ENCODE measurements at places on chromosomes 12 and 14.

- no peak for DNase-seq
Observed at GRCh38 chr14:101009531-101009930, 106.0 kb upstream of the RTL1 start.

DNA sequence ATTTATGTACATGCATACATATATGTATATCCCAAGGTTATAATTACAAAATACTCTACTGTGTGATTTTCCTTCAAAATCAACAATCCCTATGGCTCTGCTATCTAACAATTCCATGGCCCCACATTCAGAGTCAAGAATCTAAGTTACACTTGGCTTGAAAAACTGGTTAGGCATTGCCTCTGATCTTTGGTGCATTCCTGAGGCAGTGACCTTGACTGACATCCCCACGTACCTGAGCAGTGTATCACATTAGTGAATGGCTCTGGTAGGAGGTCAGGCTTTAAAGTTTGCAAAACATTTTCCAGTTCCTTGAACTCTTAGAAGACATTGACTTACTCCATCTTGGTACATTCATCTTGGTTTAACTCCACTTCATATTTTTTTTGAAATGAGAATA, 8.5 kb upstream of the STON2 start:
- DNase-seq = no peak

- peak; percentile 3 for DNase-seq
Observed at GRCh38 chr12:20599757-20600156, 95.4 kb upstream of the SLCO1C1 start.

- DNase-seq = no peak
Observed at GRCh38 chr14:56808110-56808382, 2.2 kb downstream of the OTX2 start.

GRCh38 chr12:110600254-110600653, 13.7 kb upstream of the TCTN1 start:
- peak; percentile 60 for DNase-seq

- DNase-seq = no peak
Observed at GRCh38 chr14:52598568-52598967, 45.9 kb downstream of the GPR137C start.

DNA sequence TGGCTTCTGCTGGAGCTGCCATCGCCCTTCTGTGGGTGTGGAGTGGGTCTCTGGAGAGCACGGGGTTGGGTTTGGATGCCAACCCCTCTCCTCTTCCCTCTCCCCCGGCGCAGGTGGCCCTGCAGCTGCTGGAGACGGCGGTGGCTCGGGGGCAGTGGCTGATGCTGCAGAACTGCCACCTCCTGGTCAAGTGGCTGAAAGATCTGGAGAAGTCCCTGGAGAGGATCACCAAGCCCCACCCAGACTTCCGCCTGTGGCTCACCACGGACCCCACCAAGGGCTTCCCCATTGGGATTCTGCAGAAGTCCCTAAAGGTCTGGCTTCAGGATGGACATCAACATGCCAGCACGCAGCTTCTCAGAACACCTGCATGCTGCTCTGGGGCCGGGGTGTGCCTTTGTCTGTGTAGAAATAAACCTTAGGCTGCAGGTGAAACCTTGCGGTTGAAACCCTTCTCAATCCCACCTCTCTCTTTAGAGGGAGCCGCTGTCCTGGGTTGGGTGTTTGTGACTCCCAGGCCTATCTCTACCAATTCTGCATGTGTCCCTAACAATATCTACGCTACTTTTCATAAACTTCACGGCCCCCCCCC, 44.3 kb downstream of the CCDC92 start:
- no peak for DNase-seq

DNA sequence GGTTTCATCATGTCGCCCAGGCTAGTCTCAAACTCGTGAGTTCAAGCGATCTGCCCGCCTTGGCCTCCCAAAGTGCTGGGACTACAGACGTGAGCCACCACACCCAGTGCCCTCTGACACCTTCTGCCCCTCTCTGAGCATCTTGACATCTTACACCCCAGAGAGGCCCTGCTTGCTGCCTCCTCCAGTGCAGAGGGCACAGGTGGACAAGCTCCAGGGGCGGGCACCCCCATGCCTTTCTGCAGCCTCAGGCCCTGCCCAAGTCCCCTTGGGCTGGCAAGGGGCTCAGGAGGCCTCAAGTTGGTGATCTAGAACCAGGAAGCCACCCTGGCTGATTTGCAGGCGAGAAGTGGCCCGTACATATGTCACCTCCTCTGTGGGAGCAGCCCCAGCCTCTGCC, 11.2 kb upstream of the SH2B3 start:
- no peak for DNase-seq

DNA sequence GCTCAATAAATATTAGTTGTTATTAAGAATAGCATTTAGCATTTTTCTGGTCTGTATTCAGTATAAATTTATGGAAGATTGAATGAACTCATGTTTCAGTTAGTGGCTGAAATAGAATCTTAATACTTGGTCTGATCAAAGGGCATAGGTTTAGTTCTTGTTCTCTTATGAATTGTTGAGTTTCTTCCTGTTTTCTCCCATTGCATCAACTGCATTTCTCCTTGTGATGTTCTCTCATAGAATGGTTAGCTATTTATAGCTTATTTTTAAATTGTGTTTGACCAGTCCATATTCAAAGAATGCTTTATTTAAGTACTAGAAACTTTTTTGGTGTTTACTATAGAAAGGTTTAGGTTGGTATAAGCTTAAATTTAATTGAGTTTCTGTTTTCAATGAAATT, 29.8 kb downstream of the APAF1 start:
- no peak for DNase-seq

- peak; percentile 44 for DNase-seq
Observed at GRCh38 chr14:75824318-75824717, 157.5 kb downstream of the TGFB3 start.

DNA sequence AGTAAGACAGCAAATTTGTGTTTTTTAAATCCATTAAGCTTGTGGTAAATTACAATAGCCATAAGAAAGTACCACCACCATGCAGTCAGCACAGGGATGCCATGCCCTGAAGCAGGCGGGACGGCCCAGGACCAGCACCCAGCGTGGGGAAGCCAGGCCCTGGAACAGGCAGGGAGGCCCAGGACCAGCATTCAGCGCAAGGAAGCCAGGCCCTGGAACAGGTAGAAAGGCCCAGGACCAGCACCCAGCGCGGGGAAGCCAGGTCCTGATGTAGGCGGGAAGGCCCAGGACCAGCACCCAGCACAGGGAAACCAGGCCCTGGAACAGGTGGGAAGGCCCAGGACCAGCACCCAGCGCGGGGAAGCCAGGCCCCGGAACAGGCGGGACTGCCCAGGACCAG, 13.2 kb downstream of the CHFR start:
- no peak for DNase-seq

- DNase-seq = no peak
Observed at GRCh38 chr12:108254517-108255251, 84.4 kb downstream of the CMKLR1 start.

DNA sequence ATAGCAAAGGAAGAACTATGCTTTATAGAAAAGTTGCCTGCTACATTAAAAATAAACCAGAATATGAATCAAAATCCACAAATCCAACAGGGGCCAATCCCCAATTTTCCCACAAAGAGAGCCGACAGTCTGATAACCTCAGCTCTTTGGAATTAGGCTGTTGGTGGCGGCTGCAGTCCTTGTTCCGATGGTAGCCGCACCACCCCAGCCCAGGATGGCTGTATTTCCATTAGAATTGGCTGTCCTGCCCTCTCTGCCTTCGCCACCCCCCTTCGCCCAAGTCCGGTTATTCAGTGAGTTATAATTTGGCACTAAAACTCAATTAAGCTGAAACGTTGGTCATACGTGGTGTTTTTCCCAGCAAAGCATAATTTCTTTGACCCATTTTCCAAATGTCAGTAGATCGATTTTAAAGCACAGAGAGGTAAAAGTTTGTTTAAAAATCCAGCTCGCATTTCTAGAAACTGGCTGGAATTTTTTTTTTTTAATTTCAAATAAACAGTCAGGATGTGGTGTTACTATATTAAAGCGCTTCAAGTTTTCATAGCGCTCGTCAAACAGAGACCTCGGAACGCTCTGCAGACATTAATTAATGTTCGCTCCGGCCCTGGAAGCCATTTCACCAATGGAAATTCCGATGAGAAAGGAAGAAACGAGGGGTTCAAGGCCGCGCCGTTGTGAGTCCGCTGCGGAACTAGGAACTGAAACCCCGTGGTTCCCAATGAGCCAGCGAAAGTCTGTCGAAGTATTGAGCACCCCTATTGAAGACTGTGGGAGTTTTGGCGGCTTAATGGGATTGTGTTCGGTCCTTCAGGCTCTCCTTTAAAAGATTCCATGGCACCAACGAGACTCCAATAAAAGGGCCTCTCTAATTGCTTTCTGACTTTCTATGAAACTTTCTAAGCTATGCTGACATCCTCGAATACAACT, 104.8 kb upstream of the DIO3 start:
- DNase-seq = no peak

DNA sequence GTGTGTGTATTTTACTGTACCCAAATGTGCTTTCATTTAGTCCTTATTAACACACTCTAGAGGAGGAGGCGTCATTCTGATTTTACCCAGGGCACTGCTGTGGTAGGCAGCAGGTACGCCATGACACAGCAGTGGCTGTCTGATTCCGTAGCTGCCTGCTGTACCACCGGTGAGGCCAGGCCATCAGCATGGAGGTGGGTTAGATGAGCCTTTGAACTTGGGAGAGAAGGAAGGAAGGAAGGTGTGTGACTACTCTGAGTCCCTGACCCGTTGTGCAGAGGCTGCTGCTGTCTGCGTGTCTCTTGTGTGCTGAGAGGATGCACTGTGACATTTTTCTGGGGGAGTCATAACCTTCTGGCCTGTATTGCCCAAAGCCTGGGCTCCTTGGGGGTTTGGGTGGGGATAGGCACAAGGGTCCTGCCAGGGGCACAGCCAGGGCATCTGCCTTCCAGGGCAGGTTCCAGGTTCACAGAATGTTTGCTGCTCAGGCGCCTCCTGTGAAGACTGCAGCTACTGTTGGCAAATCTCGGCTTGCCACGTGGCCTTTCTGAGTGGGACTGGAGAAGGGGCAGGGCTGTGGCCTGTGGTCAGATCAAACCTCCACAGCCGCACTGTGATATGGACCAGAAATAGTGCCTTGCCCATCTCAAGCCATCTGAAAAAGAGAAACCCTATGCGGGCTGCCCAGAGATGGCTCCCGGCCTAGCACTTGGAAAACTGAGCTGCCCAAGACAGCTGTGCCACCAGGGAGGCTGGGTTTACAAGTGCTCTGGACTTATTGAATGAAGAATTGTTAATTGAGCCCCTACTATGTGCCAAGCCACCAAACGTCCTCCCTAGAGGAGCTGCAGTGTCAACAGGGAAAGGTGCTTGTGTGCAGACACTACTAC, 47.1 kb downstream of the MLXIP start:
- DNase-seq = no peak

Measured in fibroblast of gingiva (primary cell).